ENCODE measurements at places on chromosomes 16 and 17.

DNA sequence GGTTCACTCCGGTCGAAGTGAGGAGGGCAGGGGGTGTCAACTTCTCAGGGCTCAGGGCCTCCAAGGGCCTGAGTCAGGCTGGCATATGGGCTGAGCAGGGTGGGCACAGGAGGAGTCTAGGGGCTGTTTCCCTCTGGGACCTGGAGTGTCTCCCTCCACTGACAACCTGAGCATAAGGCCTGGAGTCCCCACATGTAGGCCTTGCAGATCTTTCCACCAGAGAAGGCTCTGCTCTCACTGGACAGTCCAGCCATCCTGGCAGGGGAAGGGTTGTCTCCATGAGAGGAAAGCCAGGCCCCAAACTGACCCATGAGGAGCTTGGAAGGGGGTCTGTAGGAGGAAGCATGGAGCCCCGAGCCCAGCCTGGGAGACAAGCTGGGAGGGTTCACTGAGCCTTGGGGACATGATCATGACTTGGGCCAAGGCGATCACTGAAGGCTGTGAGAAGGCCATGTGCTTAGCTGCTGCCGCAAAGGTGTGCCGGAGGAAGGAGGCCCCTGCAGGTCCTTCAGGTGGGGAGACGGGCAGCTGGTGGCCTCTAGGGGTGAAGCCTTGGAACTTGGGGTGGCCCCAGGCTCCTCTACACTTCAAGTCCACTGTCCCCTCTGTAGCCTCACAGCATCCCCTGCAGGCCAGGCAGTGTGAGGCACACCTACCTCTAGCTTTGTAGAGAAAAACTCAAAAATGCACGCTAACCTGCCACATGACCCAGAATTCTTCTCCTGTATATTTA lies 9.9 kb downstream of the CMTM2 start:
- peak; percentile 57 for DNase-seq

GRCh38 chr16:88455610-88456355 lies 2.7 kb downstream of the ZFPM1 start:
- no peak for DNase-seq

GRCh38 chr16:69311533-69312387 lies 610 bp downstream of the VPS4A start:
- no peak for DNase-seq

DNA sequence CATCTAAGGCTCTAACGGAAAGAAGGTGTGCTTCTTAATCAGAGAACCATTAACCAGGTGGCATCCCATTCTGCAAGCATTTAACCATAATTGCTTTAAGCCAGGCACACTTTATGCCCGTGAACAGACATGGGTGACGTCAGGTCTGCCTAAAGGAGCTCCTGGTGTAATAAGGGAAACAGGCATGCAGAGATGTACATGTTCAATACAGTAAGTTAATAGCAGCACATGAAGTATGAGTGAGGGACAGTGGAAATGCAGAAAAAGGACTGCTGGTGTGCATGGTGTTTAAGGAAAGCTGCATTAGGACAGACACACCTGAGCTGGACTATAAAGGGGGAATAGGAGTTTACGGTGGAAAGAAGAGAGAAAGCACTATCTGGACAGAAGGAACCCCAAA lies 18.6 kb downstream of the DYNLRB2 start:
- no peak for DNase-seq

DNA sequence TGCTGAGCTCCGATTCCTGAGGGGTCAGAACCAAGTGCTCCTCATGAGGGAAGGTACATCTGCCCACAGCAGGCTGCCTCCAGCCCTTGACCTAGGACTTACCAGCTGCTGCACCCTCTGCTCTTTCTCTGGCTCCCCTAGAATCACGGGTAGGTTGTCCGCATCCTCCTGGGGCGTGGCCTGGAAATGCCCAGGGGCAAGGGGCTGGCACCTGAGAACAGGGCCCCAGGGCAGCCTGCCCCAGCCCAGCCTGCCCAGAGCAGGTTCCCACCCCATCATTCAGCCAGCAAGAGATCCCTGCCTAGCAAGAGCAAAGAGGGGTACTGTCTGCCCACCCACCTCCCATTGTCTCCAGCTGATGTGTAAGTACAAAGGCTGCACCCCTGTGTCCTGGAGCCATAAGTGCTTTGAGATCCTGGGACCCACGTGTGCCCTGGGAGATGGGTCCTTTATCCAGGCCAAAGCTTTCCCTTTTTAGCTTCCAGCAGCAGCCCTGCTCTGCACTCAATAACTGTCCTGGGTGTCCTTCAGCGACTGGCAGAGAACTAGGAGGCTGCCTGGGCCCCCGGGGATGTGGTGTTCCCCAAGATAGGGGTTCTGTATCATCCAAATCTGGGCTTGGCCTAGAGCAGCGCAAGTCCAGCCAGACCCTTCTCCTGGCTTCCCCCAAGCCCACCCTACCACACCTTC lies 5.1 kb downstream of the TSPOAP1 start:
- DNase-seq = peak; percentile 32

GRCh38 chr17:16911141-16911937 lies 60.6 kb downstream of the TNFRSF13B start:
- peak; percentile 25 for DNase-seq

- no peak for DNase-seq
These were observed 52.9 kb downstream of the MMD start for GRCh38 chr17:55368706-55369105.

DNA sequence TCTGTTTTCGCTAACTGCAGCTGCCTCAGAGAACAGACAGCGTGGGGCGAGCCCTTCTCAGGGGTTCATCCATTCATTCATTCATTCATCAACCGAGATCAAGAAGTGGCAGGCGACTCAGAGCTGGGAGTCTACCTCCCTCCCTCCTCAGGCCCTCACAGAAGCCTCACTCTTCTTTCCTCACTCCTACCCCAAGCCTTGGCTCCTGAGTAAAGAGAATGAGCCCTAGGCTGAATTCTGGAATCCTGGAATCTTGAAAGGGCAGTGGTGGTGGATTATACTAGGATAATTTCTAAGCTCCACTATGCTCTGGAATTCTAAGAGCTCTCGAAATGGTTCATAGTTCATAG lies 2.3 kb upstream of the DLX3 start:
- DNase-seq = no peak

DNA sequence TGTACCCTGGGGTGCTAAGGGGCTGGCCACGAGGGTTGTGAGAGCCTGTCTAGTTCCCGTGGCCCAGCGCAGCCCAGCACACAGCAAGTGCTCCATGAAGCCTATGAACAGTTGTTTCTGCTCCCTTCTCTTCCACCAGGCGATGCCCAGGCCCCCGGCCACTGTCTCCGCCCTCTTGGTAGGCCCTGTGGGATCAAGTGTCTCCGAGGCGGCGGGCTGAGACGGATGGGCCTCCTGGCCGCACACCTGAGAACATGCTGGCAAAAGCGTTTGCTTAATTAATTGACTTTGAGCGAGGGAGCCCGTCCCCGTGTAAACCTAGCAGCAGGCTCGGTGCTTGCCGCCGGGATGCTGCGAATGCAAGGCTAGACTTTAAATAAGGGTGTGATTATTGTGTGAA lies 129.7 kb upstream of the GSE1 start:
- DNase-seq = no peak

DNA sequence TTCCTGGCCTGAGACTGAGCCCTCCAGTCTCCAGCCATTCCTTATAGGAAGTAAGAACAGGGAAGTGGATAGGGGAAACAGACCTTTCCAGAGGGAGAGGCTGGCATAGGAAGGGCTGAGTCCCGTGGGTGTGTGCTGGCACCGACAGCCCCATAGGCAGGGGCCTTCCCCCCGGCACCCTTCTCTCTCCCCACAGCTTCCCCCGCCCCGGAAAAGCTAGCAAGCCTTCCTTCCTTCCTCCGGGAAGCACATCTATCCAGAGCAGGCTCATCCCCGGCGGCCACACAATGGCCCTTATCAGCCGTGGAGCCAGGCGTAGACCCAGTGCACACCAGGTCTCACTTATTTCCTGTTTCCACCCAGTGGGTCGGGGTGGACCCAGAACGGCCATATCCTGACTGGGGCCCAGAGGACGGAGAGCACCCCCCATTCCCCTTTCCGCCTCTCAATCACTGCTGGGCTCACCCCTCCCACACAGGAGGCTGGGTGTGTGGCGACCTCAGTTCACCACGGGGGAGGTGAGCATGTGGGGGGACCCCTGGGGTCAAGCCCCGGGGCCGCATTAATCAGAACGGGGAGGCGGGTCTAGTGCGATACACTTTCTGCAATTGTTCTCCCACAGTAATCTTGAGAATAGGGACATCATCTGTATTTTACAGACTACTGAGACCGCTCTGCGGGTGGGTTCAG lies 950 bp upstream of the MYO1C start:
- DNase-seq = peak; percentile 66

- DNase-seq = no peak
These were observed 18.7 kb downstream of the UQCRC2 start for GRCh38 chr16:21971856-21972255.

GRCh38 chr16:11259655-11260595 lies 3.9 kb upstream of the SOCS1 start:
- no peak for DNase-seq

DNA sequence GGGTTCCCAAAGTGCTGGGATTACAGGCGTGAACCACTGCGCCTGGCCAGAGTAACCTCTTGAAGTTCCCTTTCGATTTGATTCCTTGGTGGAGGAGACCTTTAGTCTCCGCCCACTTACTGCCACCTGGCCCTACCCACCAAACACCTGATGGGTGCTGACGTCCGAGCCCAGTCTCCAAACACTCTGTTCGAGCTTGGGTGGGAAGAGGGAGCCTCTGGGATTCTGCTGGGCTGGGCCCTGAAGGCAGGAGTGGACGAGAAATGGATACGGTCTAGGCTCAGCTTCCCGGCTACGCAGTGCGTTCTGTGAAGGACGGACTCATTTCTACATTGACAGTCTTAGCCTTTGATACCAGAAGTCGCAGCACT lies 870 bp upstream of the ITGA3 start:
- no peak for DNase-seq

All from left ventricle myocardium superior (tissue), 1 donor.